Fibroblast of lung (primary cell): ENCODE measurements at places on chromosomes 1 and 21. TPM values are rescaled to one million over a fixed set of nuclear protein-coding genes. Genes with fewer than 3 reads are reported as not detected.

The SLC2A5 gene
- 0.77 and 0.83 TPM in 2 replicates for total RNA-seq

The ICOSLG gene
- under 0.01 TPM in 2 replicates for total RNA-seq

The TACSTD2 gene
- total RNA-seq = 0.17 and 0.26 TPM in 2 replicates

The WDR26 gene
- 56.5 and 83.4 TPM in 2 replicates for total RNA-seq

The LIN28A gene
- not detected in 2 replicates for total RNA-seq

The FMO3 gene
- total RNA-seq = 19.3 and 76.3 TPM in 2 replicates

The HES2 gene
- total RNA-seq = 0.26 and 0.50 TPM in 2 replicates

The GIPC2 gene
- total RNA-seq = 0.50 and 0.77 TPM in 2 replicates

The KRTAP12-2 gene
- not detected in 2 replicates for total RNA-seq

The CELA3A gene
- not detected in 2 replicates for total RNA-seq
